ENCODE measurements at places on chromosomes 13 and 19.

DNA sequence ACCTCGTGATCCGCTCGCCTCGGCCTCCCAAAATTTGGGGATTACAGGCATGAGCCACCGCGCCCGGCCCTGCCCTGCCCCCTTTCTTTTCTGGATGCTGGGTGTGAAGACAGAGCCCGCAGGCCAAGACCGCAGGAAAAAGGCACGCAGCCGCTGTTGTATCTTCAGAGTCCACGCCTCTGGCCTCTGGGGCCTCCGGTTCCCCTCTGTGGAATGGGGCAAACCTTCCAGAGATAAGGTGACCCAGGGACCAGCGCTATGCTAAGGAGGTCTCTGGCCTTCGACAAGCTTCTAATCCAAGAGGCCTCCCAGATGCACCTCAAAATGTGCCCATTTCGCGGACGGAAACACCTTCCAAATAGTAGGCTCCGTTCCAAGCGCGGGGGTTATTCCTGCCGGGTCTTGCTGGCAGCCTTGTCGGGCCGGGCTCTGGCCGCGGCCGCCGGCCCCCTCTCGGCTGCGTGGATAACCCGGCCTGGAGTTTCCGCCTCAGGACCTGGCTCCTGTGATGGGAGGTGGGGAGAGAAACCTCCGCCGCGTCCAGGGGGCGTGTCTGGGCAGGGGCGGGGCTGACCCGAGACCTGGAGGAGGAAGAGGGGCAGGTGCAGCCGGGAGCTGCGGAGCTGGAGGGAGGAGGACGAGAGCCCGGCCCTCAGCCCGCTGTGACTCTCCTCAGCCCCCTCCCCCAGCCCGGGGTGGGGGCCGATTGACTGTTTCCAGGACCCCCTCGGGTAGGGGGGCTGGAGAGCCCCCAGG, 13.1 kb downstream of the TJP3 start:
- DNase-seq: peak; percentile 23

GRCh38 chr13:46617229-46617721, 64.3 kb downstream of the LRCH1 start:
- no peak for DNase-seq

- no peak for DNase-seq
Observed at GRCh38 chr13:110593430-110594130, 21.8 kb upstream of the NAXD start.

GRCh38 chr13:31946091-31946770, 85.3 kb upstream of the FRY start:
- DNase-seq: peak; percentile 70

DNA sequence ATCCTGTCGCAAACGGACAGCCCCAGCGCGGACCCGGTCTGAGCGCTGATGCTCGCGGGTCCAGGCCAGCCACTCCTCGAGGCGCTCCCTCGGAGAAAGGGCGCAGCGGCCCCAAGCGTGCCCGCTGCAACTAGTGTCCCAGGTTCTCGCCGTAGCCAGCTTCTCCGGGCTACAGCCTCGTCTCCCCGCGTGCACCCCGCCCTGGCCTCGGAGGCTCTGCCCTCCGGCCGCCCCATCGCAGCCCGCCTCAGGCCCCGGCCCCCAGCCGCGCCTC, 487 bp downstream of the FLT1 start:
- DNase-seq: no peak

- DNase-seq: no peak
Observed at GRCh38 chr19:8506402-8506957, 4.0 kb upstream of the PRAM1 start.

DNA sequence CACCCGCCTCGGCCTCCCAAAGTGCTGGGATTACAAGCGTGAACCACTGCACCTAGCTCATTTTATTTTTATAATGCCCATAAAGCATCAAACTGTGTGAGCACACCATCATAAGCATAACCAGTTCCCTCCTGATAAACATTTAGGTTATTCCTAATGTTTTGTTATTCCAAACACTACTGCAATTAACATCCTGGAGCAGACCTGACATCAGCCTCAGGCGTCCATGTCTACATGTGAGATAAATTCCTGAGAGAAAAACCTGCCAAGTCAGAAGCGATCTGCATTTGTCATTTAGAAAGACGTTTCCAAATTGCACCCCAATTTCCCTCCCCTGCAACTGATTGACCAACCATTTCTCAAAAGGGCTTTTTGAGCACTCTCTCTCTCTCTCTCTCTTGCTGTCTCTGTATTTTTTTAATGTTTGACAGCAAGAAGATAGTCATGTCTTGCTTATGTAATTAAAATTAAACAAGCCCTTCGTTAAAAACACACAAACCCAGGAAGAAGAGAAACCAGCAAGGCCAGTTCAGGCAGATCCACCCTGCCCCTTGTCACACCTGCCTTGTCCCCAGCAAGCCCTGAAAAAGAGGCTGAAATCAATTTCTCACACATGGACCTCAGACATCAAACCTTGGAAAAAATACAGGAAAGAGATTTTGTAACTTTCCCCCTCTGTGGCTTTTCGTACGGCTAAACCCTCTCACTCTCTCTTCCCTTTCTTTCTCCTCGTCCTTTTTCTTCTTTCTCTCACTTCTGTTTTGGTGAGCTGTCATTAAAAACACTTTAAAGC, 9.9 kb downstream of the LYPD3 start:
- DNase-seq: no peak

DNA sequence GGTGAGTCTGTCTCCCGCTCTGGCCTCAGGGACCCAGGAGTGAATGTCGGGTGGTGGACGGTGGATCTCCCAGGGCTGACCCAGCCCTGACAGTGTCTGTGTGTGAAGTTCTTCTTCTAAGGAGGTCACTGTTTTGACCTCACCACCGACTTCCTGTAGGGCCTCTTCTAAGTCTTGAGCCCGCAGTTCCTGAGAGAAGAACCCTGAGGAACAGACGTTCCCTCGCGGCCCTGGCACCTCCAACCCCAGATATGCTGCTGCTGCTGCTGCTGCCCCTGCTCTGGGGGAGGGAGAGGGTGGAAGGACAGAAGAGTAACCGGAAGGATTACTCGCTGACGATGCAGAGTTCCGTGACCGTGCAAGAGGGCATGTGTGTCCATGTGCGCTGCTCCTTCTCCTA, at the start of gene SIGLEC7:
Gene SIGLEC7, plus strand, starts transcription at position 183 of the 400 bp plus-strand sequence. Its CDS starts 69 bp downstream, at position 252.
- DNase-seq: no peak

DNA sequence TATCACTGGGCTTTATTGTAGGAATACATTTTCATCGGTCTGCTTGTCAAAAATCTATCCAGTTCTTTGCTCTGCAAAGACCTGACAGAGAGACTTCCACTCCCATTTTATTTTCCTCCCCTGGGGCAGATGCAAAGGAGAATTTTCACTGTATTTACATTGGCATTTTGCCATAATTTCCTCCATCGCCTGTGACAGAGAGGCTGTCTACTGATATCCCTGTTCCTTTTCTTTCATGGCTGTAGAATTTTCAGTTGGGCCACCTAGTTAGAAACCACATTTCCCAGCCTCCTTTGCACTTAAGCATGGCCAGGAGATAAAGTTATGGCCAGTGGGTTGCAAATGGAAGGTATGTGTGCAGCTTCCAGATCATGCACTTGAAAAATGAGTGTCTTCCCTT, 89.3 kb downstream of the NUFIP1 start:
- no peak for DNase-seq

Measured in AG09309 (cell line).